Bronchial epithelial cell (primary cell): ENCODE measurements at places on chromosomes 7 and 10.

GRCh38 chr7:106609416-106609815 is 51.5 kb downstream of the CCDC71L start:
- DNase-seq, result peak; percentile 86

GRCh38 chr10:63128443-63128842 is 4.7 kb upstream of the NRBF2 start:
- DNase-seq, result no peak

DNA sequence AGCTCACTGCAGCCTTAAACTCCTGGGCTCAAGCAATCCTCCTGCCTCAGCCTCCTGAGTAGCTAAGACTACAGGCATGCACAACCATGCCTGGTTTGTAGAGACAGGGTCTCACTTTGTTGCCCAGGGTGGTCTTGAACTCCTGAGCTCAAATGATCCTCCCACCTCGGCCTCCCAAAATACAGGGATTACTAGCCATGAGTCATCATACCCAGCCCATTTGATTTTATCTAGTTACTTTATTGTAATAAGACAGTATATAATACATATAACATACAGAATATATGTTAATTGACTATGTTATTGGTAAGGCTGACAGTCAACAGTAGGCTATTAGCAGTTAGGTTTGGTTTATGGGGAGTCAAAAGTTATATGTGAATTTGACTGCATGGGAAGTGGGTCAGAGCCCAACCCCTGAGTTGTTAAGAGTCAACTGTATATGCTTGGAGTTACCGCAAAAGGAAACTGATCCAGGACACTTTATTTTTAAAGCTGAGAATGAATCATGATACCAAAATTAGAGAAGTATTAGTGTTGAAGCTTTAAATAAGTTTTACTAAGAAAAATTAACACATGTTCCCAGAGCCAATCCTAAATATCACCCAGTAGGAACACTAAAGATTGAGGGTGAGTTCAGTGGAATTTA is 20.7 kb upstream of the KMT2E start:
- DNase-seq, result no peak

GRCh38 chr10:76911184-76911583 is 726.4 kb downstream of the KCNMA1 start:
- DNase-seq, result no peak

GRCh38 chr10:118767297-118768040 is 12.7 kb upstream of the CACUL1 start:
- no peak for DNase-seq

DNA sequence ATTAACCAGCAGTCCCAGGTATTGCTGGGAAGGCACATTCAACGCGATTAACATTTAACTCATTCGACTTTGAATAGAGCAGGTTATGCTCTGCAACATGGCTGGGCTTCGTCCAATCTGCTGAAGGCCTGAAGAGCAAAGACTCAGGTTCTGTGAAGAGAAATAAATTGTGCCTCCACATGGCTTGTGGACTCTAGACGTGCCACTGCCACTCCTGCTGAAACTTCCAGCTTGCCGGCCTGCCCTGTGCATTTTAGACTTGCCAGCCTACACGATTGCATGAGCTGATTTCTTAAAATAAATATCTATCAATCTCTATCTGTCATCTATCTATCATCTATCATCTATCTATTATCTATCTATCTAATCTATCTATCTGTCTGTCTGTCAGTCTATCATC is 138.0 kb downstream of the WDR37 start:
- DNase-seq, result no peak

DNA sequence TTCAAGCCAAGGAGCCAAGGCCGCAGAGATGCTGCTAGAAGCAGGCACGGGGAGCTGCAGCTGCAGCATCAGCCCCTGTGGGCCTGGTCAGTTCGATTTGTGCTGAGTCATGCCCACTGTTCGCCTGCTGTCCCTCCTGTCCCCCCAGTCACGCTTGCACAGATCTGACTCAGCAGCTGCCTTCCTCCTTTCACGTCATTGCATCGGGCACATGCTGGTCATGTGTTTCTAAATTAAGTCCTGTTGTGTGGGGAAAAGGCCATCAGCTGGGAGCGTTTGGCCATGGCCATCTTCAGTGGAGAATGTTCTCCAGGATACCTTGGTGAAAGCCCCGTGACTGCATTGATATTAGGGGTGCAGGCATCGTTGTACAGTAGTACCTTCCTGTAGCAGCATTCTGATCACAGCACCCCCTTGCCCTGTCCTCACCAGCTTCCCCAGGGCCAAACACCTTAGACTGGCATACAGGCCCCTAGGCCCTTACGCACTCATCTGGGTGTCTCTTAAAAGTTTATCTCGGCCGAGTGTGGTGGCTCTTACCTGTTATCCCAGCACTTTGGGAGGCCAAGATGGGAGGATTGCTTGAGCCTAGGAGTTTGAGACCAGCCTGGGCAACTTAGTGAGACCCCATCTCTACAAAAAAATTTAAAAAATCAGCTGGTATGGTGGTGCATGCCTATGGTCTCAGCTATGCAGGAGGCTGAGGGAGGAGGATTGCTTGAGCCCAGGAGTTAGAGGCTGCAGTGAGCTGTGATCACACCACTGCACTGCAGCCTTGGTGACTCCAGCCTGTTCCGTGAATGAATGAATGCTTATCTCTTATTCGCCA is 23.2 kb downstream of the POR start:
- DNase-seq, result no peak

GRCh38 chr10:89362929-89363328 is 14.9 kb upstream of the IFIT1B start:
- no peak for DNase-seq

DNA sequence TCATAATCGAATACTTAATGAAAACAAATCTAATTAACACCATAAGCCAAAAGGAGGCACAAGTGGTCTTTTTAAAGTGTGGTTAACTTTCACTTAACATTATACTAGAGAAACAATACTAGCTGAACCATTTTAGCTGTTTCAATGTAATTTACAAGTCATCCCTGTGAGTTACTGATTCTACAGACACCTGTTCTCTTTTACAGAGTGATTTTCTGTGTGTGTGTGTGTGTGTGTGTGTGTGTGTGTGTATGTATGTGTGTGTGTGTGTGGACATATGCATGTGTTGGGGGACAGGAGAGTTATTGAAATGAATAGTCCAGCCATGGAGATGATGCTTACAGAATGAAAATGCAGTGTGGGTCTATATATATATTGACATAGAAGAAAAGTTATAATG is 200.2 kb downstream of the DNAJC1 start:
- no peak for DNase-seq
